ENCODE measurements at places on chromosomes 11 and 22.

DNA sequence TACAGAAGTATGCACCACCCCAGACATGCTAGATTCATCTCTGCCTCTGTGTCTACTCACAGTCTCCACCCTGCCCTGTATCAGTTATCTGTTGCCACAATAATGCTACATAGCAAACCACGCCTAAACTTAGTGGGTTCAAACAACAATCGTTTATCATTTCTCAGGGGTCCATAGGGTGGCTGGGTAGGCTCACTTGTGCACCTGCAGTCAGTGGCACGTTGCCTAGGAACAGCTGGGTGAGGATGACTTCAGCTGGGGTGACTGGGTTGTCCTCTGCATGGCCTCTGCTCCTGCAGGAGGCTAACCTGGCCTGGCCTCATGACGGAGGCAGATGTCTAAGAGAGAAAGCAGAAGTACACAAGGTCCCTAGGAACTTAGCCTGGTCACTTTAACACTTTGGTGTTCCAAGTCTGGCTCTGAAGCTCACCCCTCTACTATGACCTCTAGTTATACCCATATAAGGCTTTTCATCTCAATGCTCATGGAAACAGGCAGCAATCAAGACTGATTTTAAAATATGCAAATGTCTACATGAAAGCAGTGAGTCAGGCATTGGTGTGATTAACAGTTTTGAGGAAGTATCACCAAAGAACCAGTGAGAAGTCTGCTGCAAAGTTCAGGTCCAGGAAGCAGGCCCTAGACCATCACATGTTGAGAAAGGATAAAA lies 10.7 kb downstream of the OLFML1 start:
- DNase-seq = no peak

DNA sequence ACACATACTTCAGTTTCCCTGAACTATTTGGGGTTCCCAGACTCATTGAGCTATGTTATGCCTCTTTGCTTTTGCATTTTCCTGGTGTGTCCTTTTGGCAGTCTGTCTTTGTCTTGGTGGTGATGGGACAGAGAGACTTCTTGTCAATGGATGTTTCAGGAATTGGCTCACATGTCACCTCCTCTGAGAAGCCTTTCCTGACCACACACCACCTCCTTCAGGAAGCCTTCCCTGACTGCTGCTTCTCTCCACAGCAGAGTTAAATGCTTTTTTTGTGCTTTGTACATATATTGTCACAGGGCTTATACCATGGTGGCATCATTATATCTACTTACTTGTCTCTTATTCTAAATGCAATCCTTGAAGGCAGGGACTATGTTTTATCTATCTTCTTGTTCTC lies 28.5 kb upstream of the ELF5 start:
- no peak for DNase-seq

DNA sequence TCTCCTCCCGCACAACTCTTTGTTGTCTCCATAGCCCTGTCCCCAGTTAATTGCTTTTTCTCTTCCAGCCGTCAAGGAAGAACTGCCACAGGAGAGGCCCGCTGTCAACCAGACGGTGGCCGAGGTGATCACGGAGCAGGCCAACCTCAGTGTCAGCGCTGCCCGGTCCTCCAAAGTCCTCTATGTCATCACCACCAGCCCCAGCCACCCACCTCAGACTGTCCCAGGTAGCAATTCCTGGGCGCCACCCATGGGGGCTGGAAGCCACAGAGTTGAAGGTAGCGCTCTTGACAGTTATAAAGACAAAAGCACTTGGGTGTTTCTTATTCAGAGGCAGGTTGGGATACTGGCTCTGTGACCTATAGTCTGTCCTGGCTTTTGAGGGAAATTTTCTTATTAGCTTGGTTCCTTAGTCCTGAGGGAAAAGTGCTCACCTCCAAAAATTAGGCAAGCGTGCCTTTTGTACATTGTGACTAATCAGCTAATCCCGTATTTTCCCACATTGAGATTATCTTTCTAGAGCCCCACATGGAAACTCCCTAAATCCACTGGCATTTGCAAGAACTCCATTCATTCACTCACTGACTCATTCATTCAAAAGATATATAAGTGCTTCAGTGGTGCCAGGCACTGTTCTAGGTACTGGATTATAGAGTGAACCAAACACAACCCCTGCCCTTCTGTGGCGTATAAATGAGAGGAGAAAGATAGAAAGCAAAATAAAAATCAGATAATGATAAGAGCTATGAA lies 65.9 kb downstream of the KREMEN1 start:
- no peak for DNase-seq

DNA sequence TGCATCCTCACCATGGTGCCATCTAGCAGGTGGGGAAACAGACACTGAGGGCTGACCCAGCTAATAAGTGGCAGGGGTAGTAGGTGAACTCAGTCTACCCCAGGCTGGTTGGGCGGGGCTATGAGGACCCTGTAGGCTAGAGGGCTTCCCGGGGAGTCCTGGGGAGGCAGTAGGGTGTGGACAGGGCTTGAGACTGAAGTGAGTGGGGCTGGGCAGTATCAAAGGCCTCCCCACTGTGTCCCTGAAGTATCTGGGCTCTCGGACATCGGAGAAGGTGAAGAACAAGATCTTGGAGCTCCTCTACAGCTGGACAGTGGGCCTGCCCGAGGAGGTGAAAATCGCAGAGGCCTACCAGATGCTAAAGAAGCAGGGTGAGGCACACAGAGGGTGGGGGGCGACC lies 11.4 kb downstream of the GGA1 start:
- no peak for DNase-seq

DNA sequence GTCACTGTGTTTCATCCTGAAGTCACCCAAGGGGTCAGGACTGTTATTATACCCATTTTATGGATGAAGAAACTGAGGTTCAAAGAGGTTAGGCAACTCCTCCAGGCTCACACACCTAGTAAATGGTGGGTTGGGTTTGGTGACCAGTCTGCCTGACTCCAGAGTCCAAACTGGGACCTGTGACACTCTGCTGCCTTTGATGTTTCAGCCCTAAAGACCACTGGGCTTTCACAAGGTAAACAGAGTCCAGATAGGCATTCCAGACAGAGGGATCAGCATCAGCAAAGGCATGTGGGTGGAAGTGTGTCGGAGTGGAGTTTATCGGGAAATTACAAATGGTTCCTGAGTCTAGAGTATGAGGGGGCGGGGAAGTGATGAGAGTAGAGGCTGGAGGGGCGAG lies 38.5 kb downstream of the MICAL2 start:
- no peak for DNase-seq

GRCh38 chr22:24703101-24703500 lies 71.4 kb downstream of the PIWIL3 start:
- no peak for DNase-seq

DNA sequence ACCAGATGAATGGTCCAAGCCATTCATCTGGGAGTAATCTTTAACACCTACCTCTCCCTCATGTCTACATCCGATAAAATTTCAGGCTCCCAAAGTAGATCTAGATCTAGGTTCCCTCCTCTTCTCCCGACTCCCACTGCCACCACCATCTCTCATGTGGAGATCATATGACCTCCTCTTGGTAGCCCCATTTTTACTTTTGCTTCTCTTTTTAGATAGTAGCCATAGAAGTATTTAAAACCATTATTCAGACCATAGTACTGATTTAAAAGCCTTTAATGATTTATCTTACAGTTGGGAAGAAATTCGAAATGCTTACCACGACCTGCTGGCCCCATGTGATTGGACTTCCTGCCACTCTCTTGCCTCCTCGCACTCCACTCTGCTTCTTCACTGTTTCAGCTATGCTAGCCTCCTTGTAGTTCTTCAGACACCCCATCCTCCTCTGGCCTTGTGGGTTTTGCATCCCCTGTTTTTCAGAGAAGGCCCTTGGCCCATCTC lies 98.5 kb downstream of the RASSF10 start:
- DNase-seq = no peak

- no peak for DNase-seq
These were observed 79.3 kb upstream of the GALNT18 start for GRCh38 chr11:11701070-11701469.

DNA sequence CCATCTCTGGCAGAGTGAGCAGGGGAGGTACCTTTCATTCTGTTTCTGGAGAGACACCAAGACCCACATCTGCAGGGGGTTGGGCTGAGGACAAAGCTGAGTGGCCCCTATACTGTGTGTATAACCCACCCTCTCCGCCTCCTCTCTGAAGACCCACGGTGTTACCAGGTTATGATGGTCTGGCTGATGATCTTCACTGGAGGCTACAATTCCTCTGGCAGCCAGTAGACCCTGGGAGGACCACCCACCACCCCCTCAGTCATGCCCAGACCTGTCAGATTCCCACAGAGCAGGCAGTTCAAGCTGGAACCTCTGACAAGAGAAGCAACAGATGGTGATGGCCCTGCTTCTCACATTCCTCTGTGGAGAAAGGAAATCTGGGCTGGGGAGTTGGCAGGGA lies 11.4 kb upstream of the KCNJ1 start:
- no peak for DNase-seq

DNA sequence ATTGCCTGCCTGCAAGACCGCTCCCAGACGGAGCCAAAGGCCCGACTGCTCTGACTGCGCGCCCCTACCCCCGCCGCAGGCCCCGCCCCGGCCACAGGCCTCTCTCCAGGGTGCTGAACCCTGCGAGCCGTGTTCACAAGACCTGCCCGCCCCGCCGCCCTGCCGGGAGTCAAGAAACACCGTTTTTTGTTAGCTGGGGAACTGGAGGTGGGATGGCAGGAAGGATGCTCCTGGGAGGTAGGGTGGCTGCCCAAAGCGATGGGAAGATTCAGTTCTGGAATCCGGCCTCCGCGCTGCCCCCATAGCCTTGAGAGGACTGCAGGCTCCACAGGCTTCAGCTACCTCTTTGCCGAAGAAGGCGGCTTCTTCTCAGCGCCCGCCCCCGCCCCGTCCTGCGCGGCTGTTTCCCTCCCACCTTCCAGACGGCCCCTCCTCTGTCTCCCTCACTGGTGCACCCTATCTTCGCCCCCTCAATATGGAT lies 2.7 kb upstream of the PDE2A start:
- DNase-seq = peak; percentile 58

- no peak for DNase-seq
These were observed 102.0 kb upstream of the NECTIN1 start for GRCh38 chr11:119831011-119831410.

GRCh38 chr11:77473801-77474683 lies at the start of gene PAK1:
PAK1 (minus strand) TSS chr11:77474094; CDS start chr11:77392520, 81,574 bp downstream.
- peak; percentile 89 for DNase-seq

- no peak for DNase-seq
These were observed 8.9 kb upstream of the SAMM50 start for GRCh38 chr22:43946384-43946667.

DNA sequence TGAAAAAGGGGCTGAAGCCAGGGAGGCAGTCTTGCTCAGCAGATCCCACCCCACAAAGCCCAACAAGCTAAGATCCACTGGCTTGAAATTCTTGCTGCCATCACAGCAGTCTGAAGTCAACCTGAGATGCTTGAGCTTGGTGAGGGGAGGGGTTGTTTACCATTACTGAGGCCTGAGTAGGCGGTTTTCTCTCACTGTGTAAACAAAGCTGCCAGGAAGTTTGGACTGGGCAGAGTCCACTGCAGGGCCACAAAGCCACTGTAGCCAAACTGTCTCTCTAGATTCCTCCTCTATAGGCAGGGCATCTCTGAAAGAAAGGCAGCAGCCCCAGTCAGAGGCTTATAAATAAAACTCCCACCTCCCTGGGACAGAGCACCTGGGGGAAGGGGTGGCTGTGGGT lies 746.1 kb upstream of the LRRC4C start:
- no peak for DNase-seq
